ENCODE measurements at places on chromosomes 3 and 15. TPM values are rescaled to one million over a fixed set of nuclear protein-coding genes. Genes with fewer than 3 reads are reported as not detected.

Gene IGF2BP2
- 191 TPM for total RNA-seq

DNA sequence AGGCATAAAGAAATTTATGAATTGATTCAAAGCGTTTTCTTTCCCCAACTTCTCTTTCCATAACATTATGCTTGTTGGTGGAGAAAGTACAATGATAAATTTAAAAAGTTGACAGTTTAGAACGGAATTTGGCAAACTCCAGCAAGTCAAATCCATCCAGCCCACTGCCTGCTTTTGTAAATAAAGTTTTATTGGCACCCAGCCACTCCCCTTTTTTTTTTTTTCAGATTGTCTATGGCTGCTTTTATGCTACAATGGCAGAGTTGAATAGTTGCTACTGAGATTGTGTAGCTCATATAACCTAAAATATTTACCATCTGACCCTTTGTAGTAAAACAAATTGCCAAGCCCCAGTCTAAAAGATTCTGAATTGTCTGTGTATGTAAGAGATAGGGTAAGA lies 112.8 kb upstream of the RBMS3 start:
- H3K36me3 ChIP-seq: no peaks in the 10 kb centered on the region
- no peak overlapping the region for H3K27ac ChIP-seq
- DNase-seq: no peak
- peaks cover 39% of the 10 kb centered on the region for H3K4me1 ChIP-seq

GRCh38 chr15:31236184-31237042 lies 90.2 kb upstream of the KLF13 start:
- peaks cover 21% of the 10 kb centered on the region for H3K4me1 ChIP-seq
- no peak for DNase-seq
- peak overlapping the region; percentile 96 for H3K27ac ChIP-seq
- no peaks in the 10 kb centered on the region for H3K36me3 ChIP-seq
- peaks cover 13% of the 10 kb centered on the region for H3K27me3 ChIP-seq
- peak overlapping the region; percentile 8 for H3K4me3 ChIP-seq

Gene GOLGA6L6
- total RNA-seq: not detected

Gene TNFAIP8L3
- 0.75 TPM for total RNA-seq

GRCh38 chr3:121997372-121997771 lies 24.7 kb downstream of the ILDR1 start:
- DNase-seq: no peak
- no peaks in the 10 kb centered on the region for H3K27me3 ChIP-seq
- H3K4me1 ChIP-seq: peaks cover 7% of the 10 kb centered on the region
- no peak overlapping the region for H3K27ac ChIP-seq
- H3K36me3 ChIP-seq: peaks cover 2% of the 10 kb centered on the region

Gene CPLX3
- 0.14 TPM for total RNA-seq

GRCh38 chr3:67712259-67712658 lies 57.8 kb upstream of the SUCLG2 start:
- peaks cover under 1% of the 10 kb centered on the region for H3K4me1 ChIP-seq
- H3K36me3 ChIP-seq: no peaks in the 10 kb centered on the region
- DNase-seq: no peak

- H3K27me3 ChIP-seq: peaks cover 37% of the 10 kb centered on the region
- no peaks in the 10 kb centered on the region for H3K36me3 ChIP-seq
- H3K27ac ChIP-seq: peak overlapping the region; percentile 71
These were observed 1.3 kb downstream of the KLF15 start for GRCh38 chr3:126355777-126356372.

DNA sequence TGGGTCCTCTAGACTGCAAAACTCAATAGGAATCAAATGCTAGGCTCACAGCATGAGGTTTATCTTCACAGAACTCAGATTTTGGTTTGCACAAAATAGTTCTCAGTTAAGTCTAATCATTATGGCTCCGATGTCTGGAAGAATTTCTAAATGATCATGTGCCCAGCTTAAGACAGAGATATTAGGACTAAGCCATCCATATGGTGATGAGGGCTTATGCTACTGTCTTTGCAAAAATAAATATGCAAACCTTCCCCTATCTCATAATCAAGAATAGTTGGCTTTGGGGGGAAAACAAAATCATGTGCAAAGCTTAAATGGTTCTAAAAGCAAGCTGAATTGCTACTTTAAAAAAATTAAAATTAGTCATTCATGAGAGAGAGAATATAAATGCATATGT lies 96.5 kb downstream of the CFAP20DC start:
- no peaks in the 10 kb centered on the region for H3K4me1 ChIP-seq
- no peaks in the 10 kb centered on the region for H3K27me3 ChIP-seq
- no peak overlapping the region for H3K4me3 ChIP-seq

Gene TMCO5A
- not detected for total RNA-seq

Gene PIERCE2
- 2.2 TPM for total RNA-seq

- no peaks in the 10 kb centered on the region for H3K4me1 ChIP-seq
- no peak overlapping the region for H3K27ac ChIP-seq
- H3K27me3 ChIP-seq: no peaks in the 10 kb centered on the region
- no peak overlapping the region for H3K4me3 ChIP-seq
- no peak for DNase-seq
- no peaks in the 10 kb centered on the region for H3K36me3 ChIP-seq
These were observed 515.3 kb downstream of the EPHB1 start for GRCh38 chr3:135310317-135310716.

- DNase-seq: no peak
- H3K4me3 ChIP-seq: no peak overlapping the region
- no peaks in the 10 kb centered on the region for H3K36me3 ChIP-seq
- no peaks in the 10 kb centered on the region for H3K27me3 ChIP-seq
- H3K4me1 ChIP-seq: peaks cover 22% of the 10 kb centered on the region
These were observed 32.6 kb downstream of the PPCDC start for GRCh38 chr15:75056036-75056435.

Gene EIF4E3
- 9.9 TPM for total RNA-seq

Data from mesothelial cell of epicardium (in vitro differentiated cells).